RPMI7951 (cell line): ENCODE measurements at places on chromosomes 4 and X. TPM values are rescaled to one million over a fixed set of nuclear protein-coding genes. Genes with fewer than 3 reads are reported as not detected.

- DNase-seq, result no peak
These were observed 50.3 kb upstream of the STPG2 start for GRCh38 chr4:98193459-98194105.

GRCh38 chr4:163662768-163663167 lies 168.3 kb downstream of the TMA16 start:
- no peak for DNase-seq

GRCh38 chr4:186728631-186729271 lies 5.1 kb upstream of the FAT1 start:
- peak; percentile 26 for DNase-seq

DNA sequence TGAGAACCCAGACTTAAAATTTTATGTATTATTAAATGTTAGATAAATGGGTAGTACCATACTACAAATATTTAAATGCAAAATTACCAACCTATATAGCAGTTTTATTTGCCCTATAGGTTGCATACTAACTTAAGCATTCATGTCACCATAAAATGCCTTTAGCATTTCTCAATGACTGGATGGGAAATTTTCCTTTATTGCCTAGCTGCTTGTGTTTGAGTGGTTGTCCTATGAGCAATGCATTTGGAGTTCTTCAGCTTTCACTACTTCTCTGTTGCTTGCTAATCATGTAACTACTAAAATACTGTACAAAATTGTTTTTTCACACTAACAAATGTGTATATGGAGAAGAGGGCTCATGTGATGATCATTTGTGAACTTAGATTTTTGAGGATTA lies 44.2 kb upstream of the CEP135 start:
- DNase-seq, result no peak

Gene SSX3
- not detected in 2 replicates for total RNA-seq

Gene CENPVL2
- not detected in 2 replicates for total RNA-seq
